NCI-H1930 (cell line): ENCODE measurements at places on chromosomes 13 and 19.

- no peak for DNase-seq
Measured at GRCh38 chr19:53177986-53178385, 15.2 kb downstream of the ZNF665 start.

DNA sequence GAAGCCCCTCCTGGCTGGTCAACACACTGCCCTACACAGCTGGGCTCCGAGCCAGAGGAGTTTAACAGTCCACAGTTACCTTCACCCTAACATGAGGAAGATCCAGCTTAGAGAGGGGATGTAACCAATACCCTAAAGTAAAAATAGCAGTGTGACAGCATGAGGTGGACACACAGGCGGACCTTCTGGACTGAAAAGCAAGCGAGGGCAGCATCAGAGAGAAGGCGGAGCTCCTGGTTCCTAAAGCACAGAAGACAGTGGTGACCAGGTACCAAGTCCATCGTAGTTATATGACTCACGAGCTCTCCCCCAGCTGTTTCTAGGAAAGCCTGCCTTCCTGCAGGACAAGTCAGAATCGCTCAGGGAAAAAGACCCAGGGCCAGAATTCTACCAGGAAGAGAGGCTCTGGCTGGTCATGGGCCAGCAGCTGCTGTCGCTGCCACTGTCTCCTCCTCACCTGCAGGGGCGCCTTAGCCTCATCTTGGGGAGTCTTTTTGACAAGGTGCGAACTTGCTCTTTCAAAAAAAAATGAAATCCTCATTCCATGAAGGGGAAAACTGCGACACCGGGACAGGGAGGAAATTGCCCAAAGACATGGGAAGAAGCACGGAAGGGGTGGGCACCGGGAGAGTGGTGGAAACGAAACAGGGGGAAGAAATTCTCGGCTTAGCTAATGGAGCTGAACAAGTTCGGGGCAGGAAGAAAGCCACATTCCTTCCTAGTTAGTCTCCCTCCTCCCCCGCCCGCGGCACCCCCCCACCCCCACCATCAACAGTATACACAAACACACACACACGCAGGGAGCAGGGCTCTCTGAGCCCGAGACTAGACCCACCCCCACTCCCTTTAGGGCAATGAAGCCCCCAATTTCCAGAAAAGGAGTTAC is 1.7 kb downstream of the ELL start:
- DNase-seq = no peak

GRCh38 chr19:51380379-51380778 is 7.4 kb downstream of the LIM2 start:
- no peak for DNase-seq

DNA sequence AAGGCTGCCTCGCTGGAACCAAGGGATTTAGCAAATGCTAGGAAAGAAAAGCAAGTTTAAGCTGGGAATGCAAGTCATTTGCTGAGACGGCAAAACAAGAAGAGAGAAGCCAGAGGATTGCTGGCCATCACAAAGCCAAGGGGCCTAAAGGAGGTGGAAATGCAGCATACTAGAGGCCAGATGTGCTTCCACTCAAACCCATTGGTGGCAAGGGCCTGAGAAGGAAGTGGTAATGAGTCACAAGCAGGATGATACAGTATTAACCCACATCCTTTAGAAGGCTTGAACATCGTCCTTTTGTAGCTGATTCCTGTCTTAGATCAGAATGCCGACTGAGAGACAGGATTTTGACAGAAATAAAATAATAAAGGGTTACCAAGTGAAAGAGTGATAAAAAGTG is 68.2 kb downstream of the ITGBL1 start:
- no peak for DNase-seq

DNA sequence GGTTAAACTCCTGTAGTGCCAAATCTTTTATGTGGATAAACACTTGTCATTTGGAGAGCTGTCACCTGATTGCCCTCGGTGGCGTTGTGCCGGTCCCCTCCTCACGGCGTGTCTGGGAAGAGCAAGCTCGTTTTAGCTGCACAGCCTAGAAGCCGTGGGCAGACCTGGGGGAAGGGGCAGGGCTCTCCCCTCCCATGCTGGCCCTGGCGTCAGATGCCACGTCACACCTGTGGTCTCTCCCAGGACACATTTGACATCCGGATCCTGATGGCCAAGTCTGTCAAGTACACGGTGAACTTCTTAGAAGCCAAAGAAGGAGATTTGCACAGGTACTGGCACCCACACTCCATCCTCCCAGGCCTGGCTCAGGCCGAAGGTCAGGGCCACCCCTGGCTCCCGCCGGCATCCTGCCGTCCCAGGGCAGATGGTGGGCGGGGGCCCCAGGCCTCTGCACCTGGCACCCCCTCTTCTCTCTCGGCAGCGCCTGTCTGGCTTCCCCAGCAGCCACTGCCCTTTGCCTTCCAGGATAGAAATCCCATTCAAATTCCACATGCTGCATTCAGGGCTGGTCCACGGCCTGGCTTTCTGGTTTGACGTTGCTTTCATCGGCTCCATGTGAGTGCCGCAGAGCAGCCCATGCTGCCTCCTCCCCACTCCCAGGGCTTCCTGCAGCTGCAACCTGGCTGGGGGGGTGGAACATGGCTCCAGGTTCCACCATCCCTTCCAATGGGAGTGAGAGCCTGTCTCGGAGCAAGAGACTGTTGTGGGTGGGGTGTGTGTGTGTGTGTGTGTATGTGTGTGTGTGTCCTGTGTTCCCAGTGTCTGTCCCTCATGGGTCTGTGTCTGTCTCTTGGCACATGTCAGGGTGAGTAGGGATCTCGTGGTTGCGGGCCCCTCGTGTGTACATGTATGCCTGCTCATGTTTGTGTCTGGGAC is 8.8 kb downstream of the YIPF2 start:
- no peak for DNase-seq
